ENCODE measurements at places on chromosomes 1 and 21.
A peak's percentile ranks its signal among the peaks of the same experiment; 100 is the strongest.

DNA sequence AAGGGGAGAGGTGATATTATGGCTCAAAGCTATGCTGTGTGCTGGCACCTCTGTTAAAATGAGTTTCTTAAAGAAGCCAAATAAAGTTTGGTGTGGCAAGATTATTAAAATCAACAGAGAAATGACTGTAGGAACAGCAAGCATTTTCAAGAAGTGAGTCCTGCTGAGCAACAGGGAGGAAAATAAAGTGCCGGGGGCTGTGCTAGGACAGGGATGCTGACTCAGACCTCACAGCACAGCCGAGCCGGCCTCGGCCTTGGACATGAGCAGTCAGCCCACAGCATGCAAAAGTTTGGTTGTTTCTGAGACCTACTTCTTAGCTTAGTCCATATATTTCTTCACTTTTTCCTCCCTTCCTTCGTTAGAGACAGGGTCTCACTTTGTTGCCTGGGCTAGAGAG is 19.2 kb downstream of the CNIH3 start:
- H3K27me3 ChIP-seq = no peaks in the 10 kb centered on the region
- no peak for DNase-seq
- no peak overlapping the region for H3K4me3 ChIP-seq
- peaks cover 28% of the 10 kb centered on the region for H3K4me1 ChIP-seq
- H3K36me3 ChIP-seq = no peaks in the 10 kb centered on the region

DNA sequence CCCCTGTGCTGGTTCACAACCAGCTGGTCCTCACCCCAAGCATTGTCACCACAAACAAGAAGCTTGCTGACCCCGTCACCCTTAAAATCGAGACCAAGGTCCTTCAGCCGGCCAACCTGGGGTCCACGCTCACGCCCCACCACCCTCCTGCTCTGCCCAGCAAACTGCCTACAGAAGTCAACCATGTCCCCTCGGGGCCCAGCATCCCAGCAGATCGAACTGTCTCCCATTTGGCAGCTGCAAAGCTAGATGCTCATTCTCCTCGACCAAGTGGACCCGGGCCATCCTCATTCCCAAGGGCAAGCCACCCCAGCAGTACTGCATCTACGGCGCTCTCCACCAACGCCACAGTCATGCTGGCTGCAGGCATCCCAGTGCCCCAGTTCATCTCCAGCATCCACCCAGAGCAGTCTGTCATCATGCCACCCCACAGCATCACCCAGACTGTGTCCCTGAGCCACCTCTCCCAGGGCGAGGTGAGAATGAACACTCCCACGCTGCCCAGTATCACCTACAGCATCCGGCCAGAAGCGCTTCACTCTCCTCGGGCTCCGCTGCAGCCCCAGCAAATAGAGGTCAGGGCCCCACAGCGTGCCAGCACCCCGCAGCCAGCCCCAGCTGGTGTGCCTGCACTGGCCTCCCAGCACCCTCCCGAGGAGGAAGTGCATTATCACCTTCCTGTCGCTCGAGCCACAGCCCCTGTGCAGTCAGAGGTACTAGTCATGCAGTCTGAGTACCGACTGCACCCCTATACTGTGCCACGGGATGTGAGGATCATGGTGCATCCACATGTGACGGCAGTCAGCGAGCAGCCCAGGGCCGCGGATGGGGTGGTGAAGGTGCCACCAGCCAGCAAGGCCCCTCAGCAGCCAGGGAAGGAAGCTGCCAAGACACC is 40.6 kb downstream of the ZBTB17 start:
- peaks cover 96% of the 10 kb centered on the region for H3K36me3 ChIP-seq
- no peak overlapping the region for H3K27ac ChIP-seq
- no peak overlapping the region for H3K4me3 ChIP-seq
- no peaks in the 10 kb centered on the region for H3K27me3 ChIP-seq

DNA sequence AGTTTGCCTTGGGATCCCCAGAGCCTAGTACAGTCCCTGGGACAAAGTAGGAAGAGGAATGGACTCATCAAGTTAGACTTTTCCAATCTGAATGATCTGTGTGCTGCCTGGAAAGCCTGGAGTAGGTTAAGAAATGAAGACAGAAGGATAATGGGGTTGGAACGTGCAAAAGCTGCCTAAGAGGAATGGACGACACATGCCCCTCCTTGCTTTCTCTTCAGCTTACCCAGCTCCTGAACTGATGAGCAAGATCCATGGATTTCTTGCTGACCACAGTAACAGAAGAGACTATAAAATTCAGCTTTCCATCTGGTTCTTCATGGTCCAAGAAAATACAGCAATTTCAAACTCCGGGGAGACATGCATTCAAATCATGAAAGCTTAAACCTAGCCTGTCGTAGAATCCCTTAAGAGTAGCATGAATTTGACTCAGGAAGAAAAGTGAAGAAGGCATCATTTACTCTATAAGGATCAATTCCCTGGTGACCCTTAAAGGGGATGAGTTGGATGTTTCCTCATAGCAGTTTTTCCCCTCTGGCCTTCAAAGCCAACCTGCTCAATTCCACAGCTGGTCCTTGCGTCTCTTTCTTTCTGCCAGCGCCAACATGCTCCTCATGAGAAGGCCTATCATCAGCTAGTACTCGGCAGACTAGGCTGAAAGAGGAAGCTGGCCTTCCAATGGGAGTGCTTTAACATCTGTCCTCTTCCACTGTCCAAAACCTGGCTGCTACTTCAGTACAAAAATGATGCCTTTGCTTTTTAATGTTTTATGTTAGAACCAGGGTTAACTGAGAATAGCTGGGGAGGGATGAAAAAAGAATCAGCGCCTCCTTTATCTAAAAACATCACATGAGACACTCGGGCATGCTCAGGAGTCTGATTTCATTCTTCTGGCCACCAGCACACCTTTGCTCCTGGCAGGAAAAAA is 5.7 kb upstream of the PEF1 start:
- no peaks in the 10 kb centered on the region for H3K36me3 ChIP-seq
- H3K27me3 ChIP-seq = peaks cover 5% of the 10 kb centered on the region
- no peak overlapping the region for H3K27ac ChIP-seq

- H3K27ac ChIP-seq = no peak overlapping the region
- no peaks in the 10 kb centered on the region for H3K27me3 ChIP-seq
- no peaks in the 10 kb centered on the region for H3K36me3 ChIP-seq
- H3K4me3 ChIP-seq = no peak overlapping the region
- no peaks in the 10 kb centered on the region for H3K4me1 ChIP-seq
Observed at GRCh38 chr1:232891656-232892317, 58.6 kb upstream of the NTPCR start.

DNA sequence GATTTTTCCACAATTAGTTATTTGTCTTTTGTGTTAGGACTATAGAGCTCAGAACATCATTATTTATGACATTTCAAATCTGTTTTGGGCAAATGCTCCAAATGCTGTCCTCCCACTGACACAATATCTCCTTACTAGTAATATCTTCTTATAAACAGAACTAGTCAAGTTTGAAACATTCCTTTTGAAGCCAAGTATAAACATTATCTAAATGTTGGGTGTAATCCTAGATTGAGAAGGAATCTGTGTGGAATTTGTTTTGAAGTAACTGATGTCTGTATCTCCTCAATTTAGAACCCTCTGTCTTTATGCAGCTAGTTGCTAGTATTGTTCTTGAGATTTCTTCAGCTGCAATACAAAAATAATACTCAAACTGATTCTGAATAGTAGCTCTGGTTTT is 28.5 kb upstream of the PAXBP1 start:
- no peaks in the 10 kb centered on the region for H3K36me3 ChIP-seq
- no peak overlapping the region for H3K4me3 ChIP-seq
- H3K27me3 ChIP-seq = no peaks in the 10 kb centered on the region
- H3K4me1 ChIP-seq = no peaks in the 10 kb centered on the region
- no peak overlapping the region for H3K27ac ChIP-seq

GRCh38 chr1:185104083-185104482 is 52.7 kb downstream of the TRMT1L start:
- no peaks in the 10 kb centered on the region for H3K27me3 ChIP-seq
- DNase-seq = no peak
- no peak overlapping the region for H3K4me3 ChIP-seq

DNA sequence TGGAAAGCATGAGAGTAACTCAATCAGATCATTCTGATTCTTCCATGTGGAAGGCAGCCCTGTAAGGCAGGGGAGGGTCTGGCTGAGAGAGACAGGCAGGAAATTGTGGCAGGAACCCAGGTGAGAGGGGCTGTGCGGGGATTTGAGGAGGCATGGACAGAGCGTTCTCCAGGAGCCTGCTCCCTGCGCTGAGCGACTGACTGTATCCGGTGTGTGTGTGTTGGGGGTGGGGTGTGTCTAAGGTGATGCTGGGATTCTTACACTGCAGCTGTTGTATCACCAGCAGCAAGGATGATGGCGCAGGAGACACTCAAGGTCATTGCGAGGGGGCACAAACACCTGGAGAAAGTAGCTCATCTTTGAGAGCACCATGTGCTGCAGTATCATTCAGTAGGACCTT is 128.5 kb downstream of the RHOU start:
- H3K4me3 ChIP-seq = no peak overlapping the region
- H3K4me1 ChIP-seq = peaks cover 31% of the 10 kb centered on the region
- H3K27ac ChIP-seq = no peak overlapping the region
- no peaks in the 10 kb centered on the region for H3K36me3 ChIP-seq
- DNase-seq = no peak
- no peaks in the 10 kb centered on the region for H3K27me3 ChIP-seq

DNA sequence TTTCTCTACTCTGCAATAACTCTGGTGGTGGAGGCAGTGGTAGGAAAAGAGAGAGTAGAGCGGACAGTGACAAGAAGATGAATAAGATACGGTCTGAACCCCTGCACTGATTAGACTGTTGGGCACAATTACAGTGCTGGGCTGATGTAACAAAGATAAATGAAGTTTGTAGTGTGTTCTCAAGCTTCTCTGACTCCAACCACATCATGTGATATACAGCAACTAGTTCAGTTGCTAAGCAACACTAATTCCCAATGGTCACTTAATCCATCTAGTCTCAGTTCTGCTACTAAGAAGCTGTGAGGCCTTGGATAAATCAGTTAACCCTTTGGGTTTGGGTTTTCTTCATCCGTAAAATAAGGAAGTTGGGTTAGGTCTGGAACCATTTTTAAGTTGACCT is 17.3 kb downstream of the DDR2 start:
- H3K36me3 ChIP-seq = no peaks in the 10 kb centered on the region
- DNase-seq = no peak
- H3K27me3 ChIP-seq = no peaks in the 10 kb centered on the region
- no peak overlapping the region for H3K27ac ChIP-seq
- no peak overlapping the region for H3K4me3 ChIP-seq

- DNase-seq = no peak
- no peak overlapping the region for H3K4me3 ChIP-seq
- no peak overlapping the region for H3K27ac ChIP-seq
- H3K27me3 ChIP-seq = no peaks in the 10 kb centered on the region
Observed at GRCh38 chr1:198443365-198444233, 96.9 kb downstream of the ATP6V1G3 start.

- H3K4me3 ChIP-seq = no peak overlapping the region
- peaks cover 12% of the 10 kb centered on the region for H3K4me1 ChIP-seq
- DNase-seq = peak; percentile 78
- H3K27me3 ChIP-seq = no peaks in the 10 kb centered on the region
- H3K36me3 ChIP-seq = peaks cover 23% of the 10 kb centered on the region
Observed at GRCh38 chr1:154775621-154776605, 94.2 kb downstream of the KCNN3 start.

- peak; percentile 19 for DNase-seq
- peaks cover 27% of the 10 kb centered on the region for H3K4me1 ChIP-seq
- no peak overlapping the region for H3K4me3 ChIP-seq
- H3K27me3 ChIP-seq = no peaks in the 10 kb centered on the region
Observed at GRCh38 chr1:96362623-96363022, 359.0 kb upstream of the PTBP2 start.

- no peak for DNase-seq
- H3K27ac ChIP-seq = no peak overlapping the region
- no peaks in the 10 kb centered on the region for H3K4me1 ChIP-seq
- H3K4me3 ChIP-seq = no peak overlapping the region
- no peaks in the 10 kb centered on the region for H3K27me3 ChIP-seq
Observed at GRCh38 chr1:96559707-96560596, 161.6 kb upstream of the PTBP2 start.

Data from SJCRH30 (cell line).